Stimulated activated effector memory CD8-positive, alpha-beta T cell treated with anti-CD3 and anti-CD28 coated beads, Interleukin-12 subunit alpha, Interleukin-12 subunit beta, amount 100 ng/mL, for 72 hours (primary cell): ENCODE measurements at places on chromosomes 16 and 17.

DNA sequence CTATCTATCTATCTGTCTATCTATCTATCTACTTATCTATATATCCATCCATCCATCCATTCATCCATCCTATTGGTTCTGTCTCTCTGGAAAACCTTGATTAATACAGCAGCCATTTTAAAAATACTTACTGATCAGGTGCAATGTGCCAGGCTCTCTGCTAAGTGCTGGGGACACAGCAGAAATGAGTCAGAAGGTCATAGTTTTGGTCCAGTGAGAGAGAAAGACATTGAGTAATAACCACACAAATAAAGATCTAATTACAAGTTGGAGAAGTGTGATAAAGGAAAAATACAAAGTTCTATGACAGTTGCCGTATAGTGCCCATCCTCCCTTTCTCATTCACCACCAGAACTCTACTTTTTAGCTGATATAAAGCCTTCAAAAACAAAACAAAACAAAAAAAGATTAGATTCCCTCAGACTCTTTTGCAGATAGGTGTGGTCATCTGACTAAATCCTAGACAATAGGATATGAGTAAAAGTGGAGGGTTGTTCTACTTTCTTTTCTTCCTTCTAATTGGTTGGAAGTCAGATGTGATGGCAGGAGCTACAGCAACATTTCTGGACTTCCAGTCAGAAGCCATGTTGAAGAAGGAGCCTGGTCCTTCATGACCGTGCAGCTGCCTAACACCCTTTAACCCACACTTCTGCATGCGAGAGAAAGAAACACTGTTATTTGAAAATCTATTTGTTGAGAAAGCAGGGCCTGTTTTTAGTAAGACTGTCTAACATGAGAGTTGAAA lies 72.0 kb upstream of the TOX3 start:
- no peak for DNase-seq

DNA sequence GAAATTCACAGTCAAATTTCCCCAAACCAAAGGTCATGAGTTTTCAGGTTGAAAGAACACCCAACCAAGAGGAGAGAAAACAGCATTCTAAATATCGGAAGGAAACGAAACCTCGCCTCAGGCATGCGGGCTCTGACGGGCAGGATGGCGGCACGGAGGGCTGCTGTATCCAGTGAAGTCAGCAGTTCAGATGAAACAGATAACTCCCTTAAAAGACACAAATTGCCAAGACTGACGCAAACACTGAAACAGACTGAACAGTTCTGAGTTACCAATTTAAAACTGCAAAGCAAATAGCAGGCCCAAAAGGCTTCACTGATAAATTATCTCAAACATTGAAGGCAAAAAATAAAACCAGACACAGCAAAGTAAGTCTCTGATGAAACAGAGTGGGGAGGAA lies 20.6 kb upstream of the CDH15 start:
- no peak for DNase-seq

DNA sequence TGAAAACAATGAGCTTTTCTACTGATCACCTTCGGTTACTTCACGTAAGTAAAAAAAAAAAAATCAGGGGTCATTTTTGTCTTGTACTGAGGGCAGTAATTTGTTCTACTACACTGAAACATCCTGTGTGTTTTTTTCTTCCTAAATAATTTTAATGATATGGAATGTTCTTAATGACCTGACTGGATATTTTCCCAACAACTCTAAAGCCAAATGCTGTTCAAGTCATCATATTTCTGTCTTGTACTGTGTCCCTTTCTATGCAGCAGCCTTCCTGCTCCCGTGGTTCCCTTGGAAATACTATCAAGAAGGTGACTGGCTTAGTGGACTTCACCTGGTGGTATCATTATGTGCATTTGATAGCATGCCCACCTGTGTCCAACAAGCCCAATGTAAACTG lies 10.8 kb upstream of the CDR2 start:
- DNase-seq, result no peak

DNA sequence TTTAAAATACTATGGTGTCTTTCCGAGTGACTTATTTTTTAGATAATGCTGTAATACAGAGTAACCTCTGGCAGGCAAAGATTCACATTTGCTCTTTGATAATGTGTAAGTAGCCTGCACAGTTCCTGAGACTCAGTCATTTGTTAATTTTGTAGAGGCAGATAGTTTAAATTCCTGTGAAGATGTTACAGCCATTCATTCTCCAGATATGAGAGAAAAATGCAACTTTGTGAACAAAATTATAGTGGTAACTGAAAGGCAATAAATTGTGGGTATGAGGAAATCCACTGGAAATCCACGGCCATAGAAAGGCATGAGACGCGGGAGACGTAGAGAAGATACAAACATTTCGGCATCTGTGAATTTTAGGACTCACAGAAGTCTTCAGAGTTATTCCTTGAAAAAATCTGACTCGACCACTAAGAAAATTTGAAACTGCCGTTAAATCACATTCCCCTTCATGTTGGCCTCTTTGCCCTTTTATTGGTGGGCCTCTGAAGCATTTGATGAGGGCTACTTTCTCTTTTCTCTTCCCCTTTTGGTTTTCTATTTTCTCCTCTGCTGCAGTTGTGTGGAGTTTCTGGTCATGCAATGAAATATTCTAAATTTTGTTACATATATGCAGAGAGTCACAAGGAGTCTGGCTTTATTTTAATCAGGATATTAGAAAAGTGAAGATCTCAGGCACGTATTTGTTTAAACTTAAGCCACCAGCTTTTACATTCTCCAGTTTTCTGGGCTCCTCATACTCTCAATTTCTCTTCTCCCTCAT lies 18.8 kb downstream of the HS3ST3A1 start:
- no peak for DNase-seq

DNA sequence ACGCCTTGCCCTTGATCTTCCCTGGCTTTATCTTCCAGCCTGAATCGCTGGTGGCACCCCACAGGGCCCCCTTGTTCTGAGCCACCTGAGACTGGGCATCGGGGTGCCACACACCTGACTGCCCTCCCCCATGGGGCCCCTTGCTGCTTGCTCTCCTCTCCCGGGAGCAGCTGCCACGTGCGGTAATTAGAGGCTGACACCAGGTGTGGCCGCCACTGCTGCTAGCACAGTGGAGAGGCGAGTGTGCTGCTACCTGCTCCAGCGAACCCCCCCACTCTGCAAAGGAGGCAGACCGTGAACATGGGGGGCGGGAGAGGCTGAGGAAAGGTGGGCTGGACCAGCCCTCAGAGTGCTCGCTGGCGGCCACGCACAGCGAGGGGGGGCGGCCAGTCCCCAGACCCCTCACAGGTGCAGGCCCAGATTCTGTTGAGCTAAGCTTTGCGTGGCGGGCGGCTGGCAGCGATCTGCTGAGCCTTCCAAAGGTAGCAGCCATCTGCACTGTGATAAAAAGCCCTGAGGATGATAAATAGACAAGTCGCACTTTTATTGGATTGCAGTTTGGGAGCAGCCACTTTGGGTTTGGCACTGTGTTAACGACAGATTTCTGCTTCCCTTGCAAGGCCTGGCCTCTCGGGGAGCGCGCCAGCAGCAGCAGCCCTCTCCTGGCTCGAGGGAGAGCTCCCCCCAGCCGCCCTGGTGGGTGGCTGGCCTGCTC lies 167.9 kb upstream of the GSE1 start:
- no peak for DNase-seq

DNA sequence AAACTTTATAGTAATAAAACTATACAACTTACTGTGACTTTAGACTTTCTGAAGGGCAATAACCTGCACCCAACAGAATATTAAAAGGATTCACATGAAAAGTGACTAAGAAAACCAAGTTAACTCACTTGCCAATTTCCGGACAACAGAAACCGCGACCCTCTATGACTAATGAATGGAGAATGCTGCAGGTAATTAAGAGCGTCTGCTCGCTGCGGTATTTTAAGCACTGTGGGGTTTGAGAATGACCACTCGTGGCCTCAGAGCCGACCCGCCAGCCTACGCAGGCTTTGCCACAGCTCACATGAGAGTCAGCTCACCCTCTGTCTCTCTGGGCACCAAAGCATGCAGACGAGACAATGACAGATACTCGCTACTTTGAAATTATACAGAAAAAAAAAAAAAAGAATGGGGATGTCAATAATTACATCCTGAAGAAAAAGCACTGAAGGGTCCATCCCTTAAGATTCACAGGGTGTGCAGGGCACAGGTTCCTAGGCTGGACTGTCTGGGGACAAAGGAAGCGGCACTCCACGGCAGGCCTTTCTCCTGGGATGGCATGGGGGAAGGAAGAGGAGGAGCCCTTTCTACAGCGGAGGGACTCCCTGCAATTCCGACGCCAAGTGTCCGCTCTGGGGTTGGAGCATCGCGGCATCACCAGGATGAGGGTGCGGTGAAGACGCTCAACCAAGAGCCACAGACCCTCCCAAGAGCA lies 35.0 kb downstream of the ZCCHC14 start:
- DNase-seq, result peak; percentile 41

GRCh38 chr17:47733674-47734410 lies 806 bp downstream of the TBX21 start:
- peak; percentile 70 for DNase-seq

- DNase-seq, result no peak
Observed at GRCh38 chr17:48799069-48799723, 17.8 kb downstream of the TTLL6 start.

GRCh38 chr17:79915850-79916430 lies 76.7 kb upstream of the CBX4 start:
- DNase-seq, result no peak

GRCh38 chr17:40352237-40352778 lies 12.2 kb downstream of the GJD3 start:
- DNase-seq, result no peak

DNA sequence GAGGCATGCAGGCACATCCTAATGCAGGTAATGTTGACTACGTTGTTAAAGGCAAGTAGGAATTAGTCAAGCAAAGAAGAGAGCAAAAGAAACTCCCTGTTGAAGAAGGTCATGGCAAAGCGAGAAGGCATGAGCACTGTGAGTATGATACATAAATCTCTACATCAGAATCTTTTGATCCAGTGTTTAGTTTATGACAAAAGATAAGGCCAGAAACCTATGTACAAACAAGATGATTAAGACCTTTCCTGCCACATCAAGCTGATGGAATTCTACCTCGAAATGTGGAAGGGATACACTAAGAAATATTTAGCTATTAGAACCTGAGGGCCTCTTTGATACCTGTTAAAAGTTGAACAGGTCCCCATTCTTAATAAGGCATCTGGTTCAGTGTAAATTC lies 20.2 kb downstream of the SYCE1L start:
- DNase-seq, result no peak

DNA sequence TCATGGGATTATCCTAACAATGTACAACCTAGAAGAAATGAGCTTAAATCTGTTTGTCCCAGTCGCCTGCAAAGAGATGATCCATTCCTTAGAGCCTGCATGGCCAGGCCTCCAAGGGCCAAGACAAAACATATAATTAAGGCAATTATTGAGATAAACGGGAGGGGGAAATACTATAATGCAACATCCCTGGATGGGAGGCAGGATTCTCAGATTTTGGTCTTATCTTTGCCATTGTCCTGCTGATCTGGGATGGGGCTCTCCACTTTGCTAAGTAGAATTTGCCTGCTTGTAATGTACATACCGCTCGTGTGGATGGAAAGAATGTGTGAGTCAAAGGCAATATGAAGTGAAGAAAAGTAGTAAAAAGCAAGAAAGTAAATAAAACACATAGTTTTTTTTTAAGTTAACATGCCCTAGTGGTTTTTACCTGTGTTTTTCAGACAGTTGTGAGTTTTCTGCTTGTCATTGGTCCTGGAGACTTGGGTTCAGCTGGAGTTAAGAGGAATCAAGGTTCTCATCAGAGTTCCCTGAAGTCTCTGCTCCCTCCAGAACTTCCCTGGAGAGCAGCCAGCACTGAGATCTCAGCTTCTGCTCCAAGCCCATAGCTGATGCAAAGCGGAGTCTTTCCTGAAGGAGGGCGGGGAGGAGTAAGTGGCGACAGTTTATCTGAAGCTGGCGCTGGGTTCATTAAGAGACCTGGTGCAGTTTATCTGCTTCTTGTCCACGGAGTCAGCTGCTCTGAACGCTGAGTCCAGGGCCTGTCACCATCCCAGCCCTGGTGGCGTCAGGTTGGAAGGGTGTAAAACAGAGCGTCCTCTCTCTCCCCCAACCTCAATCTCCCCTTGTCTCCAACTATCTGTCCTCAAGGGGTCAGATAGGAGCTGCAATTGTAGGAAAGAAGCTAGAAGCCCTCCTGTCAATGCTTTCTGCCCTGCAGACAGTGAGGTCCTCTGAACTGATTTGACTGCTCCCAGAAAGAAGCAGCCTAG lies 30.1 kb downstream of the HOXB1 start:
- DNase-seq, result no peak

- DNase-seq, result no peak
Observed at GRCh38 chr16:58843675-58844074, 109.6 kb upstream of the GOT2 start.

DNA sequence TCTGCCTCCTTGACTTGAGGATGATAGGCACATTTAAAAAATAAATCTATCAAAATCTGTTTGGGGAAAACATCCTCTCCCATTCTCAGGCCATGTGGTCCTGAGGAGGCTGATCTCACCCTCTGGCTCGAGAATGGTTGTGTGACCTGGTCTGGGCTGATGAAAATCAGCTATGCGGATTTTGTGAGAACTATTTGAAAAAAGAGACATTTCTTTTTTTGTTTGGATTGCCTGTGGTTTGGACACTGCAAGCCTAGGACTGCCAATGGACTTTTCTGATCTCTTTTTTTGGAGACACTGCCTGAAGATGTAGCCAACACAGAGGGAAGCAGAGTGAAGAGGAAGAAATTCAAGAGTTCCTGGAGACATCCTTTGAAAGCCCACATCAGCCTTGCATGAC lies 145.9 kb downstream of the HS3ST3B1 start:
- no peak for DNase-seq

- DNase-seq, result no peak
Observed at GRCh38 chr16:89033796-89034572, 57.0 kb upstream of the CBFA2T3 start.

DNA sequence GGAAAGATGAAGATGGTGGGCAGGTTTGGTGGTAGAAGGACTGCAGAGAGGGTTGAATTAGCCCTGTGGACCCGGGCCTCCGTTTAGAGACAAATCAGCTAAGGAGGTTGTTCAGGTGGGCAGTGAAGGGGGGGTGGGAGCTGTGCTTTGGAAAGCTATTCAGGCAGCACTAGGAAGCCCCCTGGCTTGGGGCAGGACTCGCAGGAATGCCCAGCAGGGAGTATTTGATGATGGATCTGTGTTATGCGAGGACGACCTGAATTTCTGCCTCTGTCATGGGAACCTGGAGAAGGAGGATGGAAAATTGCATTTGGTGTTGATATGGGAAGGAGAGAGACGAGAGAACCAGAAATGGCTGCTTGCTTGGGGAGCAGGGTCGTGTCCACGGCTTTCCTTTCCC lies 3.5 kb downstream of the SPDYE4 start:
- DNase-seq, result peak; percentile 12

DNA sequence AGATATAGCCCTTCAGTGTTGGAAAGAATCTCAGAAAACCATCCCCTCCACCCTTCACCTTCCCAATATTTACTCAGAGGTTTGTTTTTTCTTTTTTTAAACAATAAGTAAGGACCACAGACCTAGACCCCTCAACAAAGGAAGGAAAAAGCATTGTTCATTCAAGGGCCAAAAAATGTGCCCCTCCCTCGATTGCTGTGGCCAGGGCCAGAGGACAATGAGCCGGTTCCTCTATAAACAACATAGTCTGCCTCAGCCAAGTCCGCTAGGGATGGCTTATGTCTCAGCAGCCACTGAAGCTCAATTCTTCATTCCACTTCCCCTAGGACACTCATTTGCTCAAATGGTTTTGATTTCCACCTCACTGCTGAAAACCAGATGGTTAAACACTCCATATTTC lies 24.0 kb downstream of the TRIM16 start:
- no peak for DNase-seq
